ENCODE measurements at places on chromosomes 3 and 15. TPM values are rescaled to one million over a fixed set of nuclear protein-coding genes. Genes with fewer than 3 reads are reported as not detected.

MCF2L2 gene
- total RNA-seq = 1.3 TPM

HYAL1 gene
- total RNA-seq = 10.6 TPM

COLQ gene
- total RNA-seq = 2.8 TPM

A4GNT gene
- total RNA-seq = not detected

THRB gene
- 32.5 TPM for total RNA-seq

CADM2 gene
- total RNA-seq = 0.57 TPM

RCCD1 gene
- total RNA-seq = 7.4 TPM

ARRDC4 gene
- total RNA-seq = 43.6 TPM

NR1I2 gene
- total RNA-seq = 0.19 TPM

DNA sequence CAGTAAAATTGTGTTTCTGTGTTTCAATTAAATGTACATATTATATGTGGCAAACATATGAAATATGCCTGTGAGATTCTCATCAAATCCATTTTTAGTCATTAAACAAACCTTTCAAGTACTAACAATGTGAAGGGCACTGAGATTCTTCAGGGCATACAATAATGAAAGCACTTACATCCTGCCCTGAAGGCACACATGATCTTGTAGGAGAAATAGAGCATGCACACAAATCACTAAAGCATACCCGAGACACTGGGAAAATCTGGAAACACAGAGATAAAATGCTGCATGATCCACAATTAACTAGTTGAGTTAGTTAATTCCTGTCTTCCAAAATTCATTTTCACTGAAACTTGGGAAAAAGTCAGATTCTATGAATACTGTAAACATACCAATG, 810.5 kb upstream of the NECTIN3 start:
- no peak for DNase-seq

DNA sequence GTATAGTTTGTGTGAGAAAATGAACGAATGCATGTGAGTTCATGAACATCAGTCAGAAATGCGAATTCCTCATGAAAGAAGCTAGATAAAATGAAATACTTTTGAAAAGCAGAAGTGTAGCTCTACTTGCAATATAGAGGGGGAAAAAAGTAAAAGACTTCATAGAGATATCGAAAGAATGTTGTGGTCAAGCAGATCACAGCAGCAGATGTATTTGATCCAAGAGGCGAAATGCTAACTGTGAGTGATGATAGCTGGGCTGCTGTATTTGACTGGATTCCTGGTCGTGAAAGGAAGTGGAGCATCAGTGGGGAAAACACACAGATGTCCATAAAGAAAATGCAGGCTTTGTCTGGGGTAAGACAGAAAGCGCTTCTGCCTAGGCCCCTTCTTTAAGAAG, 112.4 kb downstream of the ADAMTSL3 start:
- no peak for DNase-seq

GRCh38 chr3:167811031-167811430, 75.5 kb downstream of the SERPINI1 start:
- DNase-seq = no peak

- DNase-seq = no peak
Observed at GRCh38 chr3:160540551-160540950, 24.8 kb downstream of the KPNA4 start.

GRCh38 chr3:57985176-57985983, 22.8 kb upstream of the FLNB start:
- no peak for DNase-seq

DNA sequence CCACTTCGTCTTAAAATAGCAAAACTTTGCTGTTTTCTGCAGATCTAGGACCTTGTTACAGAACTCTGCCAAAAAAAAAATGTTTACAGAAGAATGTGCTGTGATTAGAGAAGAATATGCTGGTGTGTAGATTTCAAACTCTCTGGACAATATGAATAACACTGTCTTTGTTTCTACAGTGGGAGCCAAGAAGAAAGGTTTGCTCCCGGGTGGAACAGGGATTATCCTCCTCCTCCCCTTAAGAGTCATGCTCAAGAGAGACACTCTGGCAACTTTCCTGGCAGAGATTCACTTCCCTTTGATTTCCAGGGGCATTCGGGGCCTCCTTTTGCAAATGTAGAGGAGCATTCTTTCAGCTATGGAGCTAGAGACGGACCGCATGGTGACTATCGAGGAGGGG, 27.3 kb downstream of the RBM6 start:
- DNase-seq = no peak

- no peak for DNase-seq
Observed at GRCh38 chr15:37133602-37134001, 33.3 kb upstream of the MEIS2 start.

DNA sequence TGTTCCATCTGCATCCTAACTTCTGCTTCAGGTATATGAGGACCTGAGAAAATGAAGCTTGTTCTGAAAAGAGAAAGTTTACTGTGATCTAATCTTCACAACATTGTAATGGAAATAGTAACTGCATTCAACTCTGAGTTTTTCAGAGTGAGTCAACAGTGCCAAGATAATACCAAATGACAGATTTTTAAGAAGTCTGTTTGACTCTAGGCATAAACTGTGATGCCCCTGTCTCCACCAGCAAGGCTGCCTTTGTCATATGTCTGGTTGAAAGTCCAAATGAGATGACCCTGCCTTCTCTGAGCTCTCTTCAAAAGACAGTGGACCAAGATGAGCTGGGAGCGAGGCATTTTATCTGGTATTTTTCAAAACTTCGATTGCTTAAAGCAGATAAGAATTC, 44.8 kb upstream of the B3GNT5 start:
- DNase-seq = no peak

- DNase-seq = no peak
Observed at GRCh38 chr3:187368251-187369088, at the start of gene RTP4. TSS of gene RTP4 (plus strand) at chr3:187368385. CDS start at chr3:187368442, 57 bp downstream.

GRCh38 chr3:138724443-138724842, 110.3 kb downstream of the PIK3CB start:
- DNase-seq = no peak

GRCh38 chr3:36843065-36844051, 79.0 kb upstream of the DCLK3 start:
- DNase-seq = no peak

DNA sequence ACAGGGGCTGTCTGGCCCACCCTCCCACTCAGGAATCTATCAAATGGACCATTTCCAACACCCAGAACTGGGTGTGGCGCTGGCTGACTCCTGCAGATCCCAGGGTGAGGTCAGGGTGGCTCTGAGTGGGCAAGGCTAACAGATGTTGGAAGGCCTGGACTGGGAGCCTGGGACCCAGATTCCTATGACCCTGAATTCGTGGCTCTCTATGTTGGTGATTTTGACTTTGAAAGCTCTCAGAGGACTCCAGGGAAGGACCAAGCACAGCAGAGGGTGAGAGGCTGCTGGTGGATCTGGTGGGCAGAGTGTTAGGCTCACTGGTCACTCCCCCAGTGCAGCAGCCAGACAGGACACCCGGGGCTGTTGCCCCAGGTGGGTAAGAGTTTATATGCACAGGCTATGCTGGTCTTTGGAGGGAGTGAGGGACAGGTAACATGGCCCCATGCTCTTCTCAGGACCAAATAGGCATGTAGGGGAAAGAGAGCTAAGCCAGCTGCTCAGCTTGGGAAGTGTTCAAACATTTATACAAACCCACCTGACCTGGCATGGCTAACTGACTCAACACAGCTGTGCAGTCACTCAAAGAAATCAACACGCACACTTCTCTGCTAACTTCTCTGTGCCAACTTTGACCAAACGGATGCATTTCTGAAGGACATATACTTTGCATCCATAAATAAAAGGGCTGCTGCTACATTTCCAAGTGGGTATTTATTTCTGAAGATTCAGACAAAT, 62.6 kb upstream of the RAB6B start:
- no peak for DNase-seq

- no peak for DNase-seq
Observed at GRCh38 chr3:95654570-95655362, 1159.6 kb upstream of the EPHA6 start.

DNA sequence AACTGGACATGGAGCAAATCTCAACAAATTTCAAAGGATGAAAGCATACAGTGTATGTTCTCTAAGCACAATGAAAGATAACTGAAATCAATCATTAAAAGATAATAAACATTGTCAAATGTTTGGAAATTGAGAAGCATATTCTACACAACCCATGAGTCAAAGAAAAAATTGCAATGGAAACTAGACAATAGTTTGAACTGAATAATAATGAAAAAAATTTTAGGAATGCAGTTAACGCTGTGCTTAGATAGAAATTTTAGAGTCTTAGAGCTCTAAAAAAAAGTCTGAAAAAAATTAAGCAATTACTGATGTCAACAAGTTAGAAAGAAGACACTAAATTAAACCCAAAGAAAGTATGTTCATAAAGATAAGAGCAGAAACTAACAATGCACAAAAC, 15.5 kb downstream of the RABL3 start:
- no peak for DNase-seq

- no peak for DNase-seq
Observed at GRCh38 chr15:86231864-86232721, 152.4 kb downstream of the AGBL1 start.

DNA sequence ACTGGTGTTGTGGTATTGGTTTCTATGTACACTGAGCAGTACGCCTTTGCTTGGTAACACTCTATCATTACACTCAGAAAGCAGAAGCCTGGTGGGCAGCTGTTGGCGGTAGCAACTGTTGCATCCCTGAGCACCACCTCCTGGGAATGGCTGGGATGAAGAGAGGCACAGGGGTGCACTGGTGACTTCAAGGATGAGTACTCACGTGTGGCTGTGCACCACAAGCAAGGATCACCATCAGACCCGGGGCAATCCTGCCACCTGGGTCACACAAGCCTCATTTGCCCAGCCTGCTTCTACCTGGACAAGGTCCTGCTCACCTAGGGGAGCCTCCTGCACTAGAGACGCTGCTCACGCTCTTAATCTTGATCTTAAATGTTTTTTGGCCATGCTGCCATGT, 336.4 kb downstream of the SI start:
- DNase-seq = no peak

DNA sequence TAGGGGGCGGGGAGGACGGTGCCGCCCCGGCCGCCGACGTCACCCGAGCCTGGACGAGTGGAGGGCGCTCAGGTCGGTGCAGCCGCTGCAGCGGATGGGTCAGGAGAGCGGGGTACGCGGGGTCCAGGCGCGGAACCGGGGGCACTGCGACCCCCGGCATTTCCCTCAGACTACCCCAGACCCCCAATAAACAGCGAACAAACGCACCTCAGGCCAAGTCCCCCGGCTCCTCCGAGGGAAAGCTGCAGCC, 78.9 kb downstream of the IQSEC1 start:
- DNase-seq = peak; percentile 83

DNA sequence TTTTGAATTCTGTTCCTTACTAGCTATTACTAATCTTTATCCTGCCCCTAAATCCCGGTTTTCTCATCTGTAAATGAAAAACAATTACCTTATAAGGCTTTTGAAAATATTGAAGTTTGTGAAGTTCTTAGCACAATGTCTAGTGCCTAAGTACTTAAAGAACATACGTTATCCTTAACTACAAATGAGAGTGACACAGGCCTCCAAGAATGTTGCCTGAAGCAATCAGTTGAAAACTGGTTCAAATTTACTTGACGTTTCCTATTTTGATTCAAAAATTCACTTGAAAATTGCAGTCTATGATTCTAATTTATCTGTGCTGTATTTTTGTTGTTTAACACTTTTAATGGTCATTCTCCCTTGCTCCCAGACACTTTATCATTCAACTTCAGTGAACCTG, 3.2 kb downstream of the SENP7 start:
- no peak for DNase-seq
